ENCODE measurements at places on chromosomes 13 and 19. TPM values are rescaled to one million over a fixed set of nuclear protein-coding genes. Genes with fewer than 3 reads are reported as not detected.

The CYP2S1 gene
- total RNA-seq: 0.32 TPM

The B9D2 gene
- 10.4 TPM for total RNA-seq

GRCh38 chr13:37648609-37649008 is 50.0 kb upstream of the POSTN start:
- DNase-seq: no peak

The ANKRD24 gene
- 0.07 TPM for total RNA-seq

The STOML3 gene
- not detected for total RNA-seq

The CCNA1 gene
- 127 TPM for total RNA-seq

GRCh38 chr13:91078093-91078679 is 269.3 kb upstream of the MIR17HG start:
- DNase-seq: no peak
